ENCODE measurements at places on chromosomes 6 and 20.

DNA sequence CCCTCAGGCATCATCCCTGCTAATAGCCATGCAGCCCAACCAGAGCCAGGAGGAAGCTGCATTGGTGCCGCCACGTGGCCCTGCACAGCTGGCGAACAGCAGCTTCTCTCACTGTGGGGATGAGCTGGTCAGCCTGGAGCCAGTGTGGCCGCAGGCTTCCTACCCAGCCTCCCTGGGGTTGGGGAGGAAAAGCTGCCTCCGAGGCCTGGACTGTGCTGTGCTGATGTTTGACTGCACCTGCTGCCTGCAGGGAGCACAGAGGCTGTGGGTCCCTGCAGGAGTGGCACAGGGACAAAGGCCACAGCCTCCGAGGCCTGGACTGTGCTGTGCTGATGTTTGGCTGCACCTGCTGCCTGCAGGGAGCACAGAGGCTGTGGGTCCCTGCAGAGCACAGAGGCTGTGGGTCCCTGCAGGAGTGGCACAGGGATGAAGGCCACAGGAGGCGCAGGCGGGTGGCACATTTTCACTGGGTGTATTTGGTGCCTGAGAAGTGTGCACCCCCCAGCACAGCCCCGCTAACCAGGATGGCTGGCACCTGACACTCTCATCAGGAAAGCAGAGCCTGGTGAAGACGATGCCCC lies 83.9 kb downstream of the DLL1 start:
- no peak for DNase-seq

DNA sequence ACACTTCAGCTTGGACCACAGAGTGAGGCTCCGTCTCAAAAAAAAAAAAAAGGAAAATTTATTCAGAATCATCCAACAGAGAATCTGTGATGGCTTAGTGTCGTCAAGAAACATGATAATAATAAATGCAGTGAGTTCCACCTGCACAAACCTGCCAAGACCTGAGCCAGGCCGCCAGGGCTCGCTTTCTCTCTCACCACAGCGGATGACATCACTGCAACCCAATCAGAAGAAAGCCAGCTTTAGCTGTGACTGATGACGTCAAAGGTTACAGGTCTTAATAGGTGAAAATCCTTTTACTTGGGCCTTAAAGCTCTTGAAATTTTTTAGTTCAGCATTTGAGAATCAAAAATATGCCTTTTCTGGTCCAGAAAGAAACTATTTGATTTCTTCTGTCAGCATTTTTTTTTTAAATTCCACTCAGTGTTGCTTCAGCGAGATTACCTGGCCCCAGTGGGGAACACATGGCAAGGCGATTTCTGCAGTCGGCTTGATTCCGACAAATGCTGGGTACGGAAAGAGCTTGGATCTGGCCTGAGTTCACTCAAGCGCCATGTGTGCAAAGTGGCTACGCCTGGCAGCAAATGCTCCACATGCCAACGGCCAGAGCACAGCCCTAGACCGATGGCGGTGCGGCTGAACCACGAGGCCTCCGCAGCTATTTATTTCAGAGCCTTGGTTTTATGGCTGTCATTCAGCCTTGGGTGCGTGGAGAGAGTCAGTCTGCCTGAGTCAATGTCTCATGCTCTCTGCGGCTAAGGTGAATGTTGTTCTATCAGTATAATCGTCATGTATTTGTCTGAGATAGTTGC lies 105.7 kb upstream of the QKI start:
- DNase-seq = no peak

DNA sequence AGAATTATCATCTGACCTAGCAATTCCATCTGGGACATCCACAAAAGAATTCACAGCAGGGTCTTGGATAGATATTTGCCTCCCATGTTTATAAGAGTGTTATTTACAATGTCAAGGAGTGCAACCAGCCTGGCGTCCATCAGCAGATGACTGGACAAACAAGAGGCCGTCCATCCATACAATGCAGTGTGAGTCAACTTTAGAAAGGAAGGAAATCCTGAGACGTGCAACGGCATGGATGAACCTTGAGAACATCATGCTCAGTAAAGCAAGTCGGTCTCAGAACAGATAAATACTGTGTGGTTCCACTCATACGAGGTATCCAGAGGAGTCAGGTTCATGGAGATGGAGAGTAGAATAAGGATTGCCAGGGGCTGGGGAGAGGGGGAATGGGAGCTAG lies 46.4 kb downstream of the FOXF2 start:
- DNase-seq = no peak

- DNase-seq = peak; percentile 39
These were observed 34.1 kb downstream of the CDS2 start for GRCh38 chr20:5160882-5161281.

DNA sequence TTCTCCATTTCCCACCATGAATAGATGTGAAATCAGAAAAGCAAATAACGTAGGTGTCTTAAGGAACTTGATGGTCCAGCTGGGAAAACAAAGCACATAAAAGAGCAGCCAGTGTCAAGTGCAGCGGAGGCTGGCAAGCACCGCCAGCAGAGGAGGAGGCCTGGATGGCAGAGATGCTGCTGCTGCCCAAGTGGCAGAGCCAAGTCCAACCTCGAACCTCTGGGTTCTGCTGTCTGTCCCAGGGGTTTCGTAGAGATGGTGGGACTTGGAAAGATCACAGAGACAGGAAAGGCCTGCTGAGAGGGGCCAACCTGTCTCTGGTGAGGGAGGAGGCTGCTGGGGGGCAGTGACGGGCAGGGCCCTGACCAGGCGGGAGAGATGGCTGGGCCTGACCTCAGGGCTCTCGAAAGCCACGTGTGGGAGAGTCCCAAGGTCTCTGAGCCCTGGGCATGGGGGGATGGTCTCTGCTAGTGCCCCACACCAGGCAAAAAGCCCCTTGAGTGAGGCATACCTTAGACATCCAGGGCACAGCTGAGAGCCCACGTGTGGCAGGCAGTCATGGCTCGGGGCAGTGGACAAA lies 77.3 kb downstream of the TCP11 start:
- no peak for DNase-seq

DNA sequence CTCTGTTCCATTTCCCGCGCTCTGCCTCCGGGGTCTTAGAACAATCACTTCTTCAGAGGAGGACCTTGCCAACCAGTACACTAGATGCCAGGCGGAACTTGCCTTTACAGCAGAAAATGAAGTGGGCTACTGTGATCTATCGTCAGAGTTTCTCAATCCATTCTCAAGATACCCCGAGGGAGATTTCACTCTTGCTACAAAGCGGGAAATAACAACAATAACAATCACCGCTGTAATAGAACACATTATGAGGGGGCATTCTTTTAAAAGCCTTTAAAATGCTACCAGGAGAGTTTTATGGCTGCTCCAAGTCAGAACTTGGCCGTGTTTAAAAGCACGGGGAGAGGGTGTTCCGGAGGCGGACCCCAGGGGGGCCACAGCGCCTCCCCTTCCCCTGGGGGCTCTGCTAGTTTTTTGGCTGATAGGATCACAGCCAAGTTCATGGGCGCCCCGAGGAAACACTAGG lies 617.0 kb upstream of the AGPAT4 start:
- no peak for DNase-seq

GRCh38 chr20:2750491-2751251 lies 49.8 kb downstream of the CPXM1 start:
- DNase-seq = peak; percentile 17

DNA sequence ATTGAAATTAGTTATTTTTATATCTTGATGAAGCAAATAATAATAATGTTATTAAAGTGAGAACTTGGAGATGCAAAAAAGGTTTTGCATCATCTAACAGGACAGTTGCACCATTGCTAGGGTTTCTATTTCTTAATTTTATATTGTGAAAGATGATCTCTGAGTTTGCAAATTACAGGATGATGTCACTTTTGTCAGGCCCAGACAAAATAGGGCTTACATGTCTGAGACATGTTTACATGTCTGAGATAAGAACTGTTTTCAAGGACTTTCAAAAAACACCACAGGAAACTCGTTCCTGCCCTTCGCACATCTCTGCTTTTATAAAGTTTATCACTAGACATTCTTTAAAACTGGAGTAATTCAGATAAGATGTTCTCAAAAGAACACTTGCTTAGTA lies 1075.8 kb upstream of the MANEA start:
- no peak for DNase-seq

DNA sequence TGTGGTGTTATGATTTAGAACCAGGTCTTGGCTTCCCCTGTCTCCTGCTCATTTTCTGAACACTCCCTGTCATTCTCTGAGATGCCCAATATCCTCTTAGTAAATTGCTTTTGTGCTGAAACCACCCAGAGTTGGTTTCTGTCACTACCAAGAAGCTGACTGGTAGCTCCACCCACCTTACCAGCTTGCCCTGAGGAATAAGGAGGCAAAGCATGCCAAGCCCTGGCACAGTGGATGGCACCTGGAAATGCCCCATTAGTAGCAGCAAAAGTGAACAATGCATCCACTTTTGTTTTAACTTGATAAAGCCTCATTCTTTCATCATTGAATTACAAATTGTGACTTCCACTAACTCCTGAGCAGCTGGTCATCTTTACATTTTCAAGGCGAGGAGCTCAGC lies 157.7 kb downstream of the CDC5L start:
- no peak for DNase-seq

DNA sequence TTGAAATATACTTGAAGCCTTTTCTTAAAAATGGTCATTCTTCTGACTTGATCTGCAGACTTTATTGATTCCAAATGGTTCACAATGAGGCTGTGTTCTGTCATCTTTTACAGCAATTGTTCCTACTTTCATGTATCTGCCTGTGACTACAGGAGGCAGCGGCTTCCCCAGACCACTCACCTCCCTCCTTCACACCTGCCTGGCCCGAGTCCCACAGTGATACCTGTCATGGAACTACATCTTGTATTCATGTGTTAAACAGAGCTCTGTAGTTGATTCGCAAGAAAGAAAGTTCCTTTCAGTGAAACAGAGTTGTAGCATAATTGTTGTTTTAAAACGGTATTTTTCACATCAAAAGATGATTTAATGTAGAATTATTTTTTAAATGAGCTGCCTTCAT lies 673.5 kb upstream of the AGPAT4 start:
- DNase-seq = no peak

DNA sequence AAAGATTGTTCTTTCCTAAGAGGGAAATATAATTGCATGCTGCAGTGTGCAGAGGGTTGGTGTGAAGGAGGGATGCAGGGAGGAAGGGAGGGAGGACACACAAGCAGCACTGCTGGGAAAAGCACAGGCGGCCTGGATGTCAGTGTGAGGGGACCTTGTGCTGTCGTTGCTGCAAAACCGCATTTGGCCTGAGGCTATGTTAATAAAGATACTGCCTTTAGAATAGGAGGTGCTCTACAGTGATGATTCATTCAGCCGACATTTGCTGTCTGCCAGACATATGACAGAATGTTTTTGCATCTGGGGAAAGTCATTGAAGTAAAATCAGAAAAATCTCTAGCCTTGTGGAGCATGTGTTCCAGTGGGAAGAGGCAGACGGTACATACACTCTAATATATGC lies 50.5 kb upstream of the TRIM26 start:
- DNase-seq = peak; percentile 72

DNA sequence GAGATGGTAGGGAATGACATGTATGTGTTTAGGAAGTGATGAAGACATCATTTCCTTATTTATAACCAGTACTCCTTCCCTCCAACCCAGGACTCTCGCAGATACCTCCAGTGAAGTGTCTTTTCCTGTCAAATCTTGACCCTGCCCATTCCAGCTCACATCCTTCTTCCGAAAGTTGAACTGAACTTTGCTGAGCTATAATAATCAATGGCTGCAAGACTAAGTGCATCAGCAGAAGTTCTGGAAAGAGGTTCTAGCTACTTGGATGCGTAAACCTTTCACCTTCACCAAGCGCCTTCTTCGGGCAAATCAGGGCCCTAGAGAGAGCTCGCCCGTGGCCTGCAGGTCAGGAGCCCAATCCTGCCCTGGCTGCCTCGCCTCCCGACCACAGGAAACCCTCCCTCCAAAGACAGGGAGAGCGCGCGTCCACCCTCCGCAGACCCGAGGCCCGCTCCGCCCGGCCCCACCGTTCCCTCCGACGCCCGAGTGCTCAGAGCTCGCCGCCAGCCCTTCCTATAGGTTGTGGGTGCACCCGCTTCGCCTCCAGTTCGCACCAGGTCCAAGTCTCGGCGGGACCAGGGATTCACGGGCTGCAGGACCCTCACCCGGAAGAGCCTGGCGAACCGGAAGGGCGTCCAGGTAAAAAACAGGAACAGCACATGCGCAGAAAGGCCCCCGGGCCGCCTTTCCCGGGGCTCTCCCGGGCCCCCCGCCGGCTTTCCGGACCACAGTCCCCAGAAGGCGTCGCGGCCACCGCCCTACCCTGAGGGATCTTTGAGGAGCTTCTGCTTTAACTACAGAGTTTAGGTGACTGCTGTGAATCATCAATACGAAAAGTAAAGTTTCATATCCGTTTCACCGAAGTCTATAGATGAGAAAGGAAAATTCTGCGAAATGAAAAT lies at the start of gene ZNF334:
TSS of gene ZNF334 (minus strand) at position 617 of the 902 bp plus-strand sequence. CDS start 1,457 bp downstream, outside the sequence.
- DNase-seq = peak; percentile 8

- DNase-seq = no peak
These were observed 6.7 kb downstream of the DNPH1 start for GRCh38 chr6:43222418-43223059.

GRCh38 chr6:149060300-149060984 lies 257.1 kb upstream of the TAB2 start:
- DNase-seq = peak; percentile 43

DNA sequence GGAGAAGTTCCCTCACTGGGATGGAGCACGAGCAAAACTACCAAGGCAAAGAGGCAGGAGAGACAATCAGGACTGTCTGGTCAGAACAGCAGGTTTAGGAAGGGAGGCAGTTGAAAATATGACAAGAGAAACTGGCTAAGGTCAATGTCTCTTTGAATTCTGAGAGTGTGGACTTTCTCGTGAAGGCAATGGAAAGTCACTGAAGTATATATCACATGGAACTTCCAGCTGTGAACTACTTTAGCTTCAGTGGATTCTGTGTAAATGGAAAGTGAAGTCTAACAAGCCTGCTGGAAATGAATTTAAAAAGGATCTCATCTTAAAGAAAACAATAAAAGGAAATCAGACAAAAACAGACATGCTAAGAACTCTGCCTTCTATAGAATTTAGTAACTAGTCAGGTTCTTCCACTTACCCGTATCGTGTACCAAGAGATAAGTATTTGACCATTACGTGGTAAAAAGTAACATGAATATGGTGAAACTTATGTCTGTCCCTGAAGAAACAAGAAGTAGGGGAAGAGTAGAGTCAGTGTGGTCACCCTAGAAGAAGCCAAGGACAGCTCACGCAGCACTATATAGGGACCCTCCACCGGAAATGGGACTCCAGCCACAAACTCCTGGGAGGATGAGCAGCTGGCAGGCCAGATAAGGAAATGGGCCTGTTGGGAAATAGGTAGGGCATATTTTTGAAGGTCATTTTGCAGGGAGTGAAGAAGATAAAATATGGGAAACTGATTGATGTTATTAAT lies 123.4 kb downstream of the MAP7 start:
- no peak for DNase-seq
